ENCODE measurements at places on chromosomes 2 and 18. TPM values are rescaled to one million over a fixed set of nuclear protein-coding genes. Genes with fewer than 3 reads are reported as not detected.

GRCh38 chr2:104620801-104621200, 233.1 kb upstream of the POU3F3 start:
- DNase-seq: no peak

Gene NEU2
- not detected for total RNA-seq

DNA sequence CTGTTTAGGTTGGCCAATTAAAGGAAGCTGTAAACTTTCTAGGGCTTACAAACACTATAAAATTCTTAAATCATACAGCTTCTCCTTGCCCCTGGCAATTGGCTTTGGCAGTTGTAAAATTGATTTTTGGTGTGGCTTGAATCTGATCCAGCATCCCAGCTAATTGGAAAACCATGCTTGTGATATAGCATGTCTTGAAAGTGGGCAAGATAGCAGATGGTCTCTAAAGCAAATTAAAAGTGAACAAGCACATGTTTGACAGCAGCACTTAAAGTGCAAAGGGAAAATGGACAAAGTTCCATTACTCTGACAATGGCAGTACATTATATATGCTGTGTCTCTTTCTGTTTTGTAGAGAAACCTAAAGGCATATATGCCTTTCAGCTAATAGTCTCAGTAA, 302.9 kb upstream of the NXPH2 start:
- no peak for DNase-seq

DNA sequence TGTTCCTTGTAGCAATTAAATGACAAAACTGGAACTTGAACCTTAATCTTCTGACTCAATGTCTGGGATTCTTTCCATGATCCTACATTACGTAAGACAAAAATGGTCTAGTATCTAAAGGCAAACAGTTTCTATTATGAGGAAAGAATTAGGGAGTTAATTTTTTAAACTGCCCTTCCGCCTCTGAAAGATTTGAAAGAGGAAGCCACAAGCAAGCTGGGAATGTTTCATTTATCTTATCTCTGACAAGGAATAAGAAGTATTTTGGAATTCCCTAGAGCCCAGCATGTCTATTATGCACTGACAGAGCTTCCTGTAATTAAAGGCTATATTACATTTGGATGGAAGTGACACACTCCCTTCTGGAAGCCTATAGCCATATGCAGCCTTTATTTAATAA, 558.8 kb upstream of the CDH2 start:
- DNase-seq: no peak

DNA sequence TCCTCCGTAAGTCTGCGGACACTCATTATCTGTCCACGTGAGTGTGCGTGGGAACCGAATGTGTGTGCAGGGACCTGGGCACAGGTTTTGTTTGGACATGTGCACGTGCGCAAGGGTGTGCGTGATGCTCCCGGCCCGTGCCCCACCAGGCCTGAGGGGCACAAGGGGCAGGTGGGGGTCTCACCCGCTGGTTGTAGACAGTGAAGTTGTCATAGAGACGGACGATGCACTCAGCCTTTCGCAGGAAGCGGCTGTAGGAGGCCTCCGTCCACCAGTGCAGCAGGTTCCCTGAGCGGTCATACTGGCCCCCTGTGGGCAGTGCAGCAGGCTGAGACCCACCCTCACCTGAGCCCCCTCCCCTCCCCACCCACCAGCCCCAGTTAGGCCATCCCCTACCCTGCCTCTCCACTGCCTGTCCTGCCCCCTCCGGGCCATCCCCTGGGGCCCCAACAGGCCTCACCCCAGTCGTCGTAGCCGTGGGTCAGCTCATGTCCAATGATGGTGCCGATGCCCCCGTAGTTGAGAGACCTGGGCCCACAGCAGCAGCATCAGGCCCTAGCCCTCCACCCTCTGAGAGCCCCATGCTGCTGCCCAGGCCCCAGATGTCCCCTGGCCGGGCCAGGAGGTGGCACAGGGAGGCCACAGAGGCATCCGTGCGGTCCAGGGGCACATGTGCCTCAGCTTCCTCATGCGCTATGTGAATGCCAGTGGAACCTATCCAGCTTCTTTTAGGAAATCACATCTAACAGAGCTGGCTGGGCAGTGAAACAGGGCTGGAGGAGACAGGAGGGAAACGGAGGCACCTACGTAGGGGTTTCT, 6.1 kb downstream of the ECEL1 start:
- no peak for DNase-seq

- no peak for DNase-seq
Observed at GRCh38 chr2:143603035-143603655, 473.9 kb downstream of the ARHGAP15 start.

Gene IL36A
- not detected for total RNA-seq

DNA sequence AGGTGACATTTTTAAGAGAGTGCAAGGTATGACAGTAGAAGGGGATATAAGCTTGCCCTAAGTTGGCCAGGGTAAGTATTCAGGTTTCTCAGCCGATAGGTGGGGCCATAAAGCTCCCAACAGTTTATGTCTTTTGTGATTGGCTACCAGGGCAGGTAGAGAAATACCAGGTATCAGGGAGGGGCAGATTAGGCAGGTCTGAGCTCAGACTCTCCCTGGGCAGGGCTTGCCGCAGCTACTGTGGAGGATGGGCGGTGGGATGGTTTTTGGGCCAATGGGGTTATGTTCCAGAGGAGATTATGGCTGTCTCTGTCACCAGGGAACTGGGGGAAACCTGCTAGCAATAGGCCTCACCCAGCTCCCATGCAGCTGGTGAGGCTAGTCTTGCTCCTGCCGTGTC, 211.6 kb downstream of the PTH2R start:
- no peak for DNase-seq

Gene UPP2
- not detected for total RNA-seq

Gene RGPD3
- 0.80 TPM for total RNA-seq

DNA sequence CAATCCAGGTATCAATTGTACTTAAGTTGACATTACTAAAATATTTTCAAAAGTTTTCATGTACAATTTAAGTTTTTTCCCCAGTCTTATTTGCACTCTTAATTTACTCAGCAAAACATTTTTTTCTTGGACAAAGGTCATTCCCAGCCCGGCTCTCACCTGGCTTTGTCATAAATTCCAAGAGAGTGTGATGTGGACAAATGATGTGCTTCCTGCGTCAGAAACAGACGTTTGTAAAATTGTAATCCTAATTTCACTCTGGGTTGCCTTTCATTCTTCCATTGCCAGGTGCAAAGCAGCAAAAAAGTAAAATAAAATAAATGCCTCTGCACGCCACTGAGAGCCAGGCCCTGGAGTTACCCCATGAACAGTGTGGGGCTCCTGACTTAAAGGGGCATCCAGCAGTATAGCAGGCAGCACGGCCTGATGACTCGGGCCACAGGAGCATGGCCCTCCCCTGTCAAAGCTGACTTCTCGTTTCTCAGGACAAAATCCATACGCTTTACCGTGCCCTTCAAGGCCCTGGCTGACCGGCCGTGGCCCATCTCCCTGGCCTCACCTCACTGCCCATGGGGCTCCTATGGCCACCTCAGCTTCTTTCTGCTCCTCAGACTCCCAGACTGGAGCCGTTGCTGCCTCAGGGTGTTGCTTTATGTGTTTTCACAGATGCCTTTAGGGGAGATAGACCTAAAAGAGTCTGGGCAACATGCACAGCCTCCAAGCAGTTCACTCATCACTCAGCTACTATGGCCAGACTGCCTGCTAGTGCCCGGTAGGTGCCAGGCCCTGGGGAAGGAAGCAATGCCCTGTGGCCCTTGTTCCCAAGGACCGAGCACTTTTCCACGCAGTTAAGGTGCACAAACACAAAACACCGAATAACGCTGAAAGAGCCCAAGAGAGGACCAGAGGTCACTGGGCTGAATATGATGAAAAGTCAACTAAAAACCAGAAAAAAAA, 7.6 kb upstream of the TMEM185B start:
- peak; percentile 46 for DNase-seq
